ENCODE measurements at places on chromosomes 5 and 9. TPM values are rescaled to one million over a fixed set of nuclear protein-coding genes. Genes with fewer than 3 reads are reported as not detected.

- no peak for DNase-seq
Measured at GRCh38 chr5:80364892-80365291, 43.0 kb upstream of the ZFYVE16 start.

DNA sequence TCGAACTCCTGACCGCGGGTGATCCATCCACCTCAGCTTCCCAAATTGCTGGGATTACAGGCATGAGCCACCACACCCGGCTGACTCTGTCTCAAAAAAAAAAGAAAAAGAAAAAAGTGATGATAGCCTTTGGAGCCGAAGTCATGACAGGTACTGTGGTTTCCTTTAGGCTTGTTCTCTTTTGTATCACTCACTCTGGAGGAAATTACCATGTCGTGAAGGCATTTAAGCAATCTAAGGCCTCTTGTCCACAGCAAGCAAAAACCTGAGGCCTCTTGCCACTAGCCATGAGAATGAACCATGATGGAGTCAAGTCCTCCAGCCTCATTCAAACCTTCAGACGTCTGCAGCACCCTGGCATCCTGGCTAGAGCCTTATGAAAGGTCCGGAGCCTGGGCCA, 286.1 kb downstream of the RAB3C start:
- no peak for DNase-seq

DNA sequence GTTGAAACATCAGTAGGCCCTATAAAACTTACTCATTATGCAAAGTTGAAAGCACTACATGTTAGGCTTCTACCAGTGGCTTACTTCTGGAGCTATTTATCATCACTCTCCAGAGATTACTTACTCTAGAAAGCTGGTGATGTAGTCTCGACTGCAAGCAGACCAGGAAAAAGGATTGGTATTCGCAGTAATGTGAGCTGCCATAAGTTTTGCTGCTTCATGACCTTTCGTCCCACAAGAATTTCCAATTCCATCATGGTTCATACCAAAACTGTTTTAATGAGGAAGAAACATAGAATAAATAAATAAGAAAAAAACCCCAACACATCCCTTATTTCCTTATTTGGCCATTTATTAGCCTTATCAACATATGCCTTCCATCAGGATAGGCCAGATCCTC, 181.9 kb downstream of the ADAMTS6 start:
- no peak for DNase-seq

- no peak for DNase-seq
Measured at GRCh38 chr5:39521098-39521860, 96.5 kb upstream of the DAB2 start.

The GKAP1 gene
- total RNA-seq: 26.1 TPM

DNA sequence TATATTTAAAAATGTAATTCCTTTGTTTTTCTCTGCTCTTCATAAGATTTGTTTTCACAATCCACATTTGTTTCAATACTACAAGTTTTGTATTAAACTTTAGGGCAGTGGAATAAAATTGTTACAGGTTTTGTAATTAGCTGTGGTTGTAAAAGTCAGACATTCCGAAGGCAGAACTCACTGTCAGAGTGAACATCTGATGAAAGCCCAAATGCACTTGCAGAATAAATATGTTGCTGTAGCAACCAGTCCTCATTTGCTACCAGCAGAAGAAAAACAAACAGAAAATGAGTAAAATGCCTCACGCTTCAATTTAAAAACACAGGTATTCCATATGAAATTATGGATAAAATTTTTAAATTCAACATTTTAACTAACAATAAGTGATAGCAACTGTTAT, 740.1 kb upstream of the FAM174A start:
- DNase-seq: no peak

The FGF10 gene
- total RNA-seq: 6.9 TPM

DNA sequence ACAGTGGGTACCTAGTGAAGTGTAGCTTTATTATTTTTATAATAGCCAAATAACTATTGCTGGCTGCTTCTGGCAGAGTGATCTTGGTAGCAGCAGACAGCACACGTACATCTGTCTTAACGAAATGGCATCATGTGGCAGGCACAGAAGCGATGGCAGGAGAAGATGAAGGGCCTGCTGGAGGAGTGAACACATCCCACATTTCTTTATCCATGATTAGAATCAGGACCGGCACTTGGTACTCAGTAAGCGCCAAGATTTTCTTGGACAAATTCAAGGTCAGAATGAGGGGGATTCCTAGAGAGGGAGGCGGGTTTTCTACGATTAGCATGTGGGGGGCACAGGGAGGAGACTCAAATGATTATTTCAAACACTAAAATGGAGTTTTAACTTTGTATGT, 23.0 kb upstream of the ZNF366 start:
- DNase-seq: no peak

GRCh38 chr5:146112476-146112875, 7.1 kb upstream of the PLAC8L1 start:
- DNase-seq: no peak

The ITK gene
- 2.2 TPM for total RNA-seq

Measured in prostate gland (tissue), 2 donors.